AG09319 (cell line): ENCODE measurements at places on chromosomes 12 and 14.

DNA sequence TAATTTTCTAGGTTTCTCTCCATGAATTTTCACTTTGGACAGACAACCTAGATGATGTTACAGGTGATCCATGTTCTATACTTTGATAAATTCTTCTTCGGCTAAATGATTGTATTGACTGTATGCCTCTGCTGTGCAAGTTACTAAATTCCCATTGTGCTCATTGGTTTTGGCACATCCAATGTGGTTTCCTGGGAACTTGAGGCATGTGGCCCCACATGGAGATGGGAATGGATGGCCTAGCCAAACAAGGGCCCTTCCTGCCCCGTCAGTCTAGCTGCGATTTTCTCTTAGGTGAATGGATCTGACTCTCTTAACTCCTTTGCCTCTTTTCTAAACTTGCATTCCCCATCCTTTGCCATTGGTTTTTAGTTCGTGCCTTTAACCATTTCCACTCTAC, 186.2 kb downstream of the PELI2 start:
- no peak for DNase-seq

DNA sequence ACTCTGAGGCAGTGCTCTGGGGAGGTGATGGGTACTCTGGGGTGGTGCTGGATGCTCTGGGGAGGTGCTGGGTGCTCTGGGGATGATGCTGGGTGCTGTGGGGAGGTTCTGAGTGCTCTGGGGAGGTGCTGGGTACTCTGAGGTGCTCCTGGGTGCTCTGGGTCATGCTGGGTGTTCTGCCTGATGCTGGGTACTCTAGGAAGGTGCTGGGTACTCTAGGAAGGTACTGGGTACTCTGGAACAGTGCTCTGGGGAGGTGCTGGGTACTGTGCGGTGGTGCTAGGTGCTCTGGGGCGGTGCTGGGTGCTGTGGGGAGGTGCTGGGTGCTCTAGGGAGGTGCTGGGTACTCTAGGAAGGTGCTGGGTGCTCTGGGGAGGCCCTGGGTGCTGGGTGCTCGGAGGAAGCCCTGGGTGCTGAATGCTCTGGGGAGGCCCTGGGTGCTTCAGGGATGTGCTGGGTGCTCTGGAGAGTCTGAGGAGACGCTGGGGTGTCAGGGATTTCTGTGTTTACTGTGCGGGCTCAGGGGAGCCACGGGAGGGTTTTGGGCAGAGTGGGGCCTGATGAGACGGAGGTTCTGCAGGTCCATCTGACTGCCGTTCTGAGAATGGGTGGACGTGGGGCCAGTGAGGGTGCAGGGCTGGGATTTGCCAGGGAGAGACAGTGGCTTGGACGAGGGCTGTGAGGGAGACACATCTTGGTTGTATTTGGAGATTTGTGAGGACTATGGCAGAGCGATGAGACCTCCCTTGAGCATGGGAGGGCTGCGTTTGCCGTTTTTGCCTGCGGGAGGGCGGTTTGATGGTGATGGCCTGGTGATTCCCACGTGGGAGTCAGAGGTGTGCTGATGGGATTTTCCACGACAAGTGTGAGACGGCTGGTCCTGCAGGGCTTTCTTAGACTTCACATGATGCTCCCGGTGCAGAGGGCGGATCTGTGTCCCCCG, 30.0 kb downstream of the MMP17 start:
- DNase-seq, result no peak

DNA sequence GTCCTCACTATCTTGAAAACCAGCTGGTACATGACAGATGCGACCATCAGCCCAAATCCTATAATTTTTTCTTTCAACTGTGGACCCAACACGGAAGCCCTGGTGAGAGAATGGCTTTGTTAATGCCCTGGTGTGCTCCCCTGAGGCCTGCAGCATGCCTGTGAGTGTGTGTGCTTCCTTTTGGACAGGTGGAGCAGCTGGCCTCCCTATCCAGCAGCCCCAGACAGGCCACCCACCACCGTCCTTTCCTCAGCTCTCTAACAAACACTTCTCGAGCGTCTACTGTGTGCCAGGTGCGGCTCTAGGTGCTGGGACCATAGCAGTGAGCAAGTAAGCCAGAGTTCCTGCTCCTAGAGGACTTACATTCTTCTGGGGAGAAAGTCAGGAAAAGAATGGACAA, 78.9 kb upstream of the GZMB start:
- DNase-seq, result no peak

GRCh38 chr14:92686900-92687427, 61.5 kb downstream of the LGMN start:
- DNase-seq, result peak; percentile 12

- no peak for DNase-seq
Observed at GRCh38 chr14:100120522-100121269, 38.7 kb downstream of the DEGS2 start.

DNA sequence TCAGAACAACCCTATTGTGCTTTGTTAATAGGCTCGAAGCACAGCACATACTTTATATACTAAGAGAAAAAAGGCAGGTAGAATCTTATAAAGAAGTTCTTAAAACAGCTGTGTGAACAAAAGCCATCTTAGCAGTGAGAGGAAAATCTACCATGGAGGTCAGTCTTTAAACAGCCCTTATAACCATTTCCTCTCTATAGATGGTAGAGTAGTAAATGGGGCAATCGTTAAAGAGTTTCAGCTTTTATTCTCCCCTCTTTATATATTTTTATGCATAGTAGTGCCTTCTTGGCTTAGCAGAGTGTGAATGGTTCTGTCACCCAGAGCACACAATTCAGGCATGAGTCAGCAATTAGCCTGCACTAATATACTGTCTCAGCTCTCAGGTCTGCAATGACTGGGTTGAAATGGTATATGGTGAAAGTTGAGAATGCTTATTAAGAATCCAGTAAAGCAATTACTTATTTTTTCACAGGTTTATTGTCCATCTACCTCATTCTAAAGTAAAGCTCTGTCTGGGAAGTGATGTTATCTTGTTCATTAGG, 305.0 kb downstream of the NELL2 start:
- no peak for DNase-seq

GRCh38 chr12:4450551-4451112, 5.0 kb upstream of the FGF6 start:
- DNase-seq, result no peak

DNA sequence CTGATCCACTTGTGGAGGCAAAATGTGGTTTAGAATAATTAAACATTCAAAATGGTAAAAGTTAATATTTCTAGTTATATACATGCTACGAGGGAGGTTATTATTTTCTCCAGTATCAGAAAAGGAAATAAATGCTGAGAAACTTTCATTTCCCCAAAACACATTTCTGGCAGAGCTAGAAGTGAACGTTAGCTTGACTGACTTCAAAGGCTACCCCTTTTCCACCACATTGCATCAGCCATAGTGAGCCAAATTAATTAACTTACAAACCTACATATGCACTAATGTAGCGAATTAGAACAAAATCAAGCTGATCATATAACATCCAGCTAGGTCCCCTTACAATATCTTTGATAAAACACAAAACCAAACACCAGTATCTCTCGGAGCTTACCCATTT, 49.3 kb upstream of the RERGL start:
- no peak for DNase-seq

GRCh38 chr14:106538201-106538600, 1011.8 kb downstream of the TMEM121 start:
- no peak for DNase-seq

DNA sequence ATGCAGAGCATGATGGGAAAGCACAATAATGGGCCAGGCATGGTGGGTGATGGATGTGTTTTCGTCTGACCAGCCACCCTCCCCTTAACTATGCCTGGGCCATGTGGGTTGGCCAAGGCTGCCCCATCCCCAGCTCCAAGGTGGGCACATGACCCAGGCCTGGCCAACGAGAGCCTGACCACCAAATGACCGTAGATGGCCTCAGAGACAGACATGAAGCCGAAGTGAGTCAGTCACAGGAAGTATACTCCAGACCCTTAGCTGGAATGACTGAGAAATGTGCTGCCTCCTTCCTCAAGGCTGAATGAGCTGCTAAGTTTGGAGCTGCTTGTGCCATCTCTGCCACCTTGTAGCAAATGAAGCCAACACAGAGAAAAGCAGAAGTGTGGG, 233.6 kb downstream of the BCL11B start:
- no peak for DNase-seq

DNA sequence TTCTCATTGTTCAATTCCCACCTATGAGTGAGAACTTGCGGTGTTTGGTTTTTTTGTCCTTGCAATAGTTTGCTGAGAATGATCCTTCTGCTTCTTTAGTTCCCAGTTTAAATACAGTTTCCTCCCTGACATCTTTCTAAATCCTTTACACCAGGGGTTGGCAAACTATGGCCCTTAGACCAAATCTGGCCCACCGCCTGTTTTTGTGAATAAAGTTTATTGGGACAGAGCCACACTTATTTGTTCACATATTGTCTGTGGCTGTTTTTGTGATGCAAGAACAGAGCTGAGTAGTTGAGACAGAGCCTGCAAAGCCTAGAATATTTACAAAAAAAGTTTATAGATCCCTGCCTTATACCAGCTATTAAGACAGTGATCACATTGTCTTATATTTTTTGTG, 53.7 kb downstream of the SERPINA10 start:
- DNase-seq, result no peak

DNA sequence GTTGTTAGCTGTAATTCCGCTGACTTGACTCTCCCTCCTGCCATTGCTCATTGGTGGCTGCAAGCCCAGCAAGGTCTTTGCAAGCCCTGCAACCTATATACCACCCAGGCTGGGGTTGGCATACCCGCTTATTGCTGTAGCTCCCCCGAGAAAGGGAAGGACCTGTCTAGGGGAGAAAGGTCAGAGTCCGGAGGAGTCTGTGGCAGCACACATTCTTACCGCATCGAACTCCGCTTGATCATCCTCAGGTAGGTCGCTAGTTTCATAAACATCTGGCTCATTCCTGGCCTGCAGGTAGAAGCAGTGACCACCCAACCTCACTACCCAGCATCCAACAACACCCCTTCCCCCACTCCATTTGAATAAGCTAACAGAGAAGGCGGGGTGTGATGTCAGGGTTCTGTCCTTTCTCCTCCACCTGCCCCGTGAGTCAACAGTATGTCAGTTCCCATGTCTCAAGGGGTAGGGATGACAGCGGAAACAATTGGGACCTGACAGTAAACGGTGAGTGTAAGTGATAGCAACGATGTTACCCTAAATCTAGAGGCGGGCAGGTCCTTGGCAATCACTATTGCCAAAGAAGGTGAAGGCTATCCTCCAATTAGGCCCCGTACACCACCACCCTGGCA, 1.1 kb downstream of the DCTN2 start:
- DNase-seq, result no peak

DNA sequence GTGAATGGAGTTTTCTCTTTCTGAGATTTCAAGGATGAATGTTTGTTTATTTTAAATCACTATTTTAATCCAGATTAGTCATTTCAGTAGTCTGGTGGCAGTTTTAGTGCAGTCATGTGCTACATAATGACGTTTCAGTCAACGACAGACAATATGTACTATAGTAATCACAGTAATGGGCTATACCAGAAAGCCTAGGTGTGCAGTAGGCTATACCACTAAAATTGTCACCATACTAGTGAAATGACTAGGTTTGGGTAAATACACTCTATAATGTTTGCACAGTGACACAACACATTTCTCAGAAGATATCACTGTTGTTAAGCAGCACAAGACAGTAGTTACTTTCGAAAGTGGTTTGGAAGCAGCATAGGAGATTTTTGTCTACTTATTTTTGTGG, 203.1 kb downstream of the ETNK1 start:
- no peak for DNase-seq

- DNase-seq, result no peak
Observed at GRCh38 chr12:22321638-22322037, 12.9 kb downstream of the ST8SIA1 start.

- DNase-seq, result no peak
Observed at GRCh38 chr14:73936548-73936947, 13.3 kb downstream of the FAM161B start.
